Neuronal stem cell (in vitro differentiated cells): ENCODE measurements at places on chromosomes 2 and 18.

- DNase-seq = no peak
Measured at GRCh38 chr18:2921778-2922177, 75.0 kb downstream of the EMILIN2 start.

DNA sequence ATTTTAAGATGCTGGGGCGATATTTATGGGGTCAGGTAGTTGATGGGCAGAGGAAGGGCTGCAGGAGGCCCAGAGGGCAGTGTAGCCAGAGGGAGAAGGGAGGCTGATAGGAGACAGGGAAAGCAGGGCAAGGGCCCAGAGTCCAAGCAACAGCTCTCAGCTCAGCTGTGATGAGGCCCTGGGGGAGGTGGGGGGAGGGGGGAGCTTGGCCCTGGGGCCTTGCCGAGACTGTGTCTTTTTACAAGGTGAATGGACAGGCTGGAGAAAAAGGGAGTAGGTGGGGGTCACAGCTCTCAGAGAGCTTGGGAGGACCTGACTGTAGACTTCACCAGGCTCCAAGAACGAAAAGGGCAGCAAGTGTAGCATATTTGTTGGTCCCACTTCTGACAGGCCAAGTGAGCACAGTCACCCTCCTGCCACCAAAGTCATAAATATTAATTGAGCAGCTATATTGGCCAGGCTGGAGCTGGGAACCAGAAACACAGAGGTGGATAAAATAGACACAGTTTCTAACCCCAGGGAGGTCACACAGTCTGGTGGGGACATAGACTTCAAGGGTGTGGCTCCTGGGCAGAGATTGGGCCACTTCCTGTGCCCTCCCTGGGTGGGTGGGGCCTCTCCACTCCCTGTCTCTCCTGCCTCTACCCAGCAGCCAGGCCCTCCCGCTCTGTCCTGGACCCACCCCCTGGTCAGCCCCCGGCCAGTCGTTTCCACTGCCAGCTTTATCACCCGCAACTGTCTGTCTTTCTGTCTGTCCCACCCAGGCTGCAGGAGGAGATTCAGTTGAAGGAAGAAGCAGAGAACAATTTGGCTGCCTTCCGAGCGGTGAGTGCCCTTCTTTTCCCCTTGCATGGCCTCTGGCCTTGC, 1.4 kb downstream of the DES start:
- no peak for DNase-seq

GRCh38 chr18:77002496-77002895, 130.1 kb downstream of the MBP start:
- no peak for DNase-seq

DNA sequence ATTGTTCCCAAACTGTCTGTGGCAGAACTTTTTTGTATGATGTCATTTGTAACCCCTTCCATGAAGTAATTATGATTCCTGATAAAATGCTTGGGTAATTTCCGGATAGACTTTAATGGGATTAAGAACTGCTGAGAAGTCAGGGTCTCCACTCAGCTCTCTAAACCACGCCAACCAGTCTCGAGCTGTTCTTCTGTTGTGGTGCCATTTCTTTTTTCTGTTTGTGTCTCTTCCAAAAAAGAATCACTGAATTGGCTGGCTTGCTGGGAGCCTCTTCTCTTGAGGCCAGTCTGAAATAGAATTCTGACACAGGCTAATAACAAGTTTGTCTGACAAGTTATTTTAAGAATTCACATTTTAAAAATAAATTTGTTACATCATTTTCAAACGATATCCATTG, 198.9 kb downstream of the BCL2 start:
- no peak for DNase-seq

DNA sequence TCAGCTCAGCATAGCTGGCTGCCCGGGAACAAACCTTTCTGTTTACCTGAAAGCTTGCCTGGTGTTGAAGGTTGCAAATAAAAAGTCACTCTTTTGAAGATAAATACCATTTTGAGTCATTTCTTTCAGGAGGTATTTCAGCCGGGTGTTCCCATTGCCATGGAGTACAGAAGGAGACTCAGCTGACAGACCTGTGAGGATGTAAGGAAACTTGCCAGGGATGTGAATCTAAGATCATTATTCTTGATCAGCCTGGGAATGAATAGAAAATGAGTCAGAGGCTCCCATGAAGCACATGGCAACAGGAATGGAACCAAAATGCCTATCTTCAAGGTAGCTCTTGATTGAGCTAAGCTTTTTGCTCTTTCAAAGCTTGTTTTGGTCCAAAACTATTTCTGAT, 231.2 kb downstream of the CYRIA start:
- no peak for DNase-seq

DNA sequence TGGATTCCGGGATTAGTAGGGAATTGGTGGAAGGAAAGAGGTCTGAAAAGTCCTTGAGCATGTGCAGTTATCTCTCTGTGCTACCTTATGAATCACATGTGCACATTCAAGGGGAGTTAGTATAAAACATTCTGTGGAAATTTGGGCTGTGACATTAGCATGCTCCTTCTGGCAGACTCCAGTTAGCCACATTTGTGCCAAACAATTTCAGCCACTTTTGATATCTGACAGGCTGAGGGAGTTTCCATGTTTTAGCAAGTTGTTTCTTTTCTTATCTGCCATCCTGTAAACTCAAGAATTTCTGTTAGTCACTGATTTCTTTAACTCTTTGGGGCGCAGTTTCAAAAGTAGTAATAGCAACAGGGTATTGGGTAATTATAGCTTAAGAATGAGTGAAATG, 28.3 kb upstream of the GYPC start:
- no peak for DNase-seq

DNA sequence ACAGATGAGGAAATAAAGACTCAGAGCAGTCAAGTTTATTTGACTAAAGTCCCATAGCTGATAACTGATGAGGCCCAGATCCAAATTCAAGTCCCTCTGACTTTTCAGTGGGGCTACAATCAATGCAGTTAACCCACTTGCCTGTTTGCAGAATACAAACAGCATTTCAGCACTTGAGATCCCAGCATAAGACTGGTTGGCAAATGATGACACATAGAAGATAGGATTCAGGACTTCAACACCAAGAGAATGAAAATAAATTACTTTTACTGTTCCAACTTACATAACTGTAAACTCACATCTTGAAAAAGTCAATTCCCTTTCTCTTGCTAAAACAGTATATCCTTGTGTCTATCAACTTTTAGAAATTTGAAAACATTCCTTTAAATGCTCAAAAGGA, 61.2 kb downstream of the CCDC93 start:
- no peak for DNase-seq

GRCh38 chr2:208415897-208416296, 9.3 kb downstream of the PTH2R start:
- DNase-seq = no peak

DNA sequence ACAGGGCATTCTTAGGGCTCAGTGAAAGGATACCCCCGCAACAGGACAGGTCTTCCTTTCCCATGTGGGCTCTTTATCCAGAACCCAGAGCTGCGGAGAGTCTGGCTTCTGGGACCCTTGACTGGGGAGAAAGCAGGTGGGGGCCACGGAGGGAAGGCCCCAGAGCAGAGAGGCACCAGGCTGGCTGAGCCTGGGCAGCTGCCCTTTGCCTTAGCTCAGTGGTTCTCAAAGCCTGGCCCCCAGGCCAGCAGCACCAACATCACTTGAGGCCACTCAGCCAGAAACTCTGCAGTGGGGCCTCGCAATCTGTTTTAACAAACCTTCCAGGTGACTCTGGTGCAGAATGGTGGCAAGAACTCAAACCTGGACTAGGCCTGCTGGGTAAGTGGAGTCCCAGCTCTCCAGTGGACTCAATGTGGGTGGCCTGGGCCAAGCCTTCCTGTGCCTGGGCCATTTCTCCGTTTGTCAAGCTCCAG, 1.6 kb upstream of the TMEM37 start:
- no peak for DNase-seq
